ENCODE measurements at places on chromosomes 2 and 18. TPM values are rescaled to one million over a fixed set of nuclear protein-coding genes. Genes with fewer than 3 reads are reported as not detected.

Gene HRH4
- not detected for total RNA-seq

Gene GREB1L
- 25.0 TPM for total RNA-seq

DNA sequence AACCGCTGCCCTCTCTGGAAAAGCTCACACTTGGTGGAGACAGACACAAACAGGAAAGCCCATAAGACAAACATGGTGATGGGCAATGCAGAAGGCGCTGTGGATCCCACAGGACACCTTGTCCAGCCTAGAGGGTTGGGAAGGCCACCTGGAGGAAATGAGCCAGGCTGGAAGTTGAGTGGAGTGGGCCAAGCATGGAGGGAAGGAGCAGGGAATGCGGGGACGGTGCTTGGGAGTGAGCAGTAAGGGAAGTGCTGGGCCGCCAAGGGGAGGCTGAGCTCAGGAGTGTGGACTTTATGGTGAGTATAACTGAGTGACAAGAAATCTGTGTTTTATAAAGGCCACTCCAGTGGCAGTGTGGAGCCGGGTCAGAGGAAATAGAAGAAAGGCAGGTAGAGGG lies 2.8 kb upstream of the GRHL1 start:
- no peak for DNase-seq

DNA sequence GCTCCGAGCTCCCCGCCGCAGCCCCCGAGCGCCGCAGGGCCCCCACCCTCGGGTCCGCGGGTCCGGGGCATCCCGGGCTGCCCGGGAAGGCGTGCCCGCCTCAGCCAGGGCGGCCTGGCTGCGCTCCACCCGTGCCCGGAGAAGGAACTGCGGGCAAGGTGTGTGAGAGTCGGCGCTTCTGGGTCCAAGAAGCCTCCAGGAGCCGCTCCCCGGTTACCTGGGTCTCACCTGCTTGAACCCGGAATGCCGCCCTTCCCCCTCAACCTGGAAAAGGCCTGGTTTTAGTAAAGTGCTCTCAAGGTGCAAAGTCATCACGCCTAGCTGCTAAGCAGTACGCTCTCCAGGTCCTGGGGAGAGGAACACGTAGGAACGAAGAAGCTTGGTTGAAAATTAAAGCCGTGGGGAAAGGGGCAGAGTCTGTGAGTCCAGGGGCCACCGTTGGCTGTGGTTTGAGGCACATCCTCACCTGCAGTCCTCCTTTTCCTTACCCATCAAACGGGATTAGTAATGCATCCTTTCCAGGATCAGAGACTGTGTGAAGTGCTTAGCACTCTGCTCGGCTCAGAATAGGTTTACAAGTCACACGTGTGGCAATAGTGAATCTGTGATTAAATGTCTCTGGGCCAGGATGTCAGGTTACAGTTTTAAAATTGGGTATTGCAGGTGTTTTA lies 1.2 kb downstream of the ASAP2 start:
- DNase-seq, result no peak

DNA sequence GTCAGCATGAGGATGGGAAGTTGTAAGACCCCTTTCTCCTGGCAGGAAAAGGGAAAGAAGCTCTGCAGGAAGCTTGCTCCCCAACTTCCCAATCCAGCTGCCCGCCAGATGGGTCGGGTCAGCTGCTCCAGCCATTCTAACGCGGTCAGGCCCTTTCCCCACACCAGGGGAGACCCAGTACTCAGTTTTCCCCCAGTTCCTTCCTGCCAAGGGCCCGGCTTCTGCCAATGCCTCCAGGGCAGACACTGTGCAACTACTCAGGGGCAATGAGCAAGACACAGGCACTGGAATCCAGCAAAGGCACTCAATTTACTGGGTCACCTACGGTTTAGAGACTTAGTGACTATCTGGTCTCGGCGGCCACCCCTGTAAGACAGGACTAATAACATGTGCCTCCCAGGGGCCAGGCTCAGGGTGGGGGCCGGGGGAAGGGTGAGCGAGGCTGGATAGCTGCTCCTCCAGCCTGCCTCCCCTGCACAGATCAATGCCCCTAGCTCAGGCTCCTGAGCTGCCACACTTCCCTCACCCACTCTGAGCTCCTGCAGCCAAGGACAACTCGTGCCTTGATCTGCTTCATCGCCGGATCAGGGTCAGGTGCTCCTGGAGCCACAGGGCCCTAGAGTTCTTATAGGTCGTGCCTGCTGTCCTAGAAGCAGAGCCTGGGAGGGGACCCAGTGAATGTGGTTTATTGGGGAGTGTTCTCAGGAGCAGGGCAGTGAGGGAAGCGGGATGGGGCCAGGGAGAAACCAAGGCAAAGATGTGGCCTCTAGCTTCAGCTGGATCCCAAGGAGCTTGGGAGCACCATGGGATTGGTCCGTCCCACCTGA lies 171.1 kb downstream of the ZFP36L2 start:
- DNase-seq, result no peak

DNA sequence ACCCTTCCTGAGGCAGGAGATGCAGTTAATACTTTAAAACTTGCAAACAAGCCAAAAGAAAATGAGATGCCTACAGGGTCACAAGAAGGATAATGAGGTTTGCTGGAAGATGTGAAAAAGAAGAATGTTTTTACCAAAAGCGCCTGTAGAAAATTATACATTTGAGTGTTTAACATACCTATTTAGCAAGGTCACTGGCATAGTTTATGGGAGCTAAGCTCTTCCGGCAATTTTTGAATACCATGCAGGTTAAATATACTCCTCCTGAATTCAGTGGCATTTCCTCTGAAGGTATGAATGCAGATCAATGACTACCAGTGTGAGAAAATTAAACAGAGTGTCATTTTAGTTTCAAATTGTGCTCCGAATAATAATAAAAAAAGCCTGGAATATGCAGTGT lies 21.2 kb upstream of the MAP3K20 start:
- no peak for DNase-seq

DNA sequence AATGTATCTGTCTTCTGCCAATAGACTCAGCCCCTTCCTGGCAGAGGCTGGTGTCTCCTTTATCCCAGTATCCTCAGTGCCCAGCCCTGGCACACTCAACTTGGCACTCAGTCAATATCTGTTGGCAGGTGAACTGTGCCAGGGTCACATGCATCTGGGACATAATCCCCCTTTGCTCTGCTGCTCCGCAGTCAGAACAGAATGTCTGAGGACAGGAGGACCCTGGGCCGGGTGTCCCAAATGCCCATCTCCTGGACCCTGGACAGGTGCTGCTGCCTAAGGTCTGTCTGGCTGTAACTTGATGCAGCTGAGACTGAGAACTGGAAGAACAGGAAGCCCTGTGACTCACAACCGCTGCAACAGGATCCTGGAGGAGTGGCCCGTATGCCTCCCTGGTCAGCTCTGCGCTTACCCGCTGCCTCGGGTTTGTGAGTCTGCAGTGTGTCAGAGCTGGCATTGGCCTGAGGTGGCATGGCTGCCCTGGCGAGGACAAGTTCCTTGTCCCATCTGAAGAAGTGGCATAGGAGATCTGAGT lies 11.4 kb downstream of the HK2 start:
- peak; percentile 95 for DNase-seq

DNA sequence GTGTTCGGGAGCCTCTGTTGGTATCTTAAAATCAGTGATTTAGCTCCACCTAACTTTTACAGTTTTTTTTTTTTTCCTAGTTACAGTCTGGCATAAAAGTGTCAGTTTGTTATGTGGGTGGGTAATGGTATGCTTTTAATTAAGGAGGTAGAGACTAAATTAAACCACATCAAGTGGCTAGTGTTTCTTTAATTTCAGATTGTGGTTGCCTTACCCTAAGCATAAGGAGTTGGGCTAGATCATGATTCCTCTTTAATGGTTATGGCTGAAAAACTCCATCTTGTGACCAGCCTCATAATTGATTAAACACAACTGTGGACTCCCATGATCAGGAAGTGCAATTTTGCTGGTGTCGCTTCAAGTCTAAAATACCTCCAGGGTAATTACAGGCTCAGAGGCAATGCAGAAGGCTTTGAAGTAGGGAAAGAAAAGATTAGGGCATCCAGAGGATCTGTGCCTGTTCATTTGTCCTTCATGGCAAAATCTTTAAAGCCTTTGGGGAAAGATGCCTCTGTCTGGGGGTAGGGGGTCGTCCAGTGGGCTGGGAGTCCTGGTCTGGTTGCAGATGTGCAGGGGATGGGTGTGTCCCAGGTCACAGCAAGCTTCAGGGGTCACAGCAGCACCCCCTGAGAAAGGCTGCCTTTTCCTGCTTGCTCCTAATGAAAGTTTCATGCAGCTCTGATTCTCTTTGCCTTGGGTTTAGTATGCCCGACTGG lies 579.2 kb downstream of the BCL11A start:
- no peak for DNase-seq

- no peak for DNase-seq
Measured at GRCh38 chr18:37701967-37702366, 136.4 kb upstream of the CELF4 start.

- peak; percentile 69 for DNase-seq
Measured at GRCh38 chr18:23401400-23402347, 51.4 kb upstream of the RIOK3 start.
